ENCODE measurements at places on chromosomes 13 and 19.

DNA sequence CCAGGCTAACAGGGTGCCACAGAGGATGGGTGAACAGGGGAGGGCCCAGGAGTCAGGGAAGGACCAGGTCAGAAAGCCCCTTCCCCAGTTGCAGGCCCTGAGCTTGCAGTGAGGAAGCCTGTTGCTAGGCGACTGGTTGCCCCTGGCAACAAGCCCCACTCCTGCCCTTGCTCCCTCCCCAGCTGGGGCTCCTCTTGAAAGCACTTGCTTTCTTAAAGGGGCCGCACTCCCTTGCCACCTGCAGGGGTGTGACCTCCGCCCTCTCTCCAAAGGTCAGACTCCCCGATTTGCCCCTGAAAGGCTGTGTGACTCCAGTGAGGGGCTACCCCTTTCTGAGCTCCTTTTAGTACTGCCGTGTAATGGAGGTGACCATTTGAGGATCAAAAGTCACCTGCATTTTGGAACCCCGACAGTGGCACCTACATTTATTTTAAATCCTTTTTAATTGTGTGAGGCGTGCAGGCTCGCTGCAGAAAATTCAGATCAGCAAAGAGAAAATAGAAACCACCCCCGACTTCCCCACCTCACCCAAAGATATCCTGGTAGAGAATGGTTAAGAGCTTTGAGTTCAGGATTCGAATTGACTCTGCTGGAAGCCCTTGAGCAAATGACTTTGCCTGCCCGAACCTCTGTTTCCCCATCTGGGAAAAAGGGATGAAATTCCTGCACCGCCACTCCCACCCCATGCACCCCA is 4.8 kb downstream of the FCHO1 start:
- DNase-seq: peak; percentile 46

GRCh38 chr19:3576696-3577443 is 4.1 kb downstream of the HMG20B start:
- DNase-seq: no peak

- no peak for DNase-seq
Measured at GRCh38 chr13:41956272-41956671, 4.6 kb downstream of the VWA8 start.

DNA sequence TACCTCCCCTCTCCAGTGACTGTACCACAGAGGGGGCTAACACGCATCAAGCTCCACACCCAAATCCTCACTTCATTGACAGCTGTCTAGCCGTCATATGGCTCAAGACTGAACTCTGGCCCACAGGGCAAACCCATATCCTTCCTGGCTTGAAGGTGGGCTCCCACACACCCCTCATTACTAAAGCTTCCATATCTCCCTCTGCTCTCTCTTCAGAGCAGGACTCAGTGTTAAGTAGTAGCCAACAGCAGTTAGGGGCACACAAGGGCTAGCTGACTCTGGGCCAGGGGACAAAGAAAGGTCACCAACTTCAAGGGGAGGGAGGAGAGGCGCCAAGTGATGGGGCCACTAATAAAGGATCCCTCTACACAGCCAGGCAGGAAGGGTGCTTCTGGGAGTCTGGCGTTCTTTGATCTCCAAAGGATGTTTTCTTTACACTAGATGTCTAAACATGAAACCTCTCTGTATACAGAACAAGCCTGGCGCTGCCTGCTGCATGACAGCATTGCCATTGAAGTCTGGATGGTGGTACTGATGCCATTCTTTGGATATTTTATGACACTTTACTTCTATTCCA is 8.1 kb downstream of the PEG3 start:
- DNase-seq: no peak

DNA sequence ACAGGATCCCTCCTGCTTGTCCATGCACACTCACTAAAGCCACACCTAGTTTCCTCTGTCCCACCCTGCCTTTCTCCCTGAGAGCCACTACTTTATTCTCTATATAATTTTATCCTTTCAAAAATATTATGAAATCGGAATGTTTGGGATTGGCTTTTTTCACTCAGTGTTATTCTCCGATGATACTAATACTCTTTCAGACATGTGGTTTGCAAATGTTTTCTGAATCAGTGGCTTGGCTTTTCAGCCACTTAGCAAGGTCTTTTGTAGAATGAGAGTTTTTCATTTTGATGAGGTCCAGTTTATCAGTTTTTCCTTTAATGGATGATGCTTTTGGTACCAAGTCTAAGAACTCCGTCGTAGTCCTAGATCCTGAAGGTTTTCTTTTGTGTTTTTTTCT is 11.6 kb downstream of the SPATA13 start:
- no peak for DNase-seq

GRCh38 chr13:111342721-111343120 is 22.3 kb downstream of the TEX29 start:
- no peak for DNase-seq

DNA sequence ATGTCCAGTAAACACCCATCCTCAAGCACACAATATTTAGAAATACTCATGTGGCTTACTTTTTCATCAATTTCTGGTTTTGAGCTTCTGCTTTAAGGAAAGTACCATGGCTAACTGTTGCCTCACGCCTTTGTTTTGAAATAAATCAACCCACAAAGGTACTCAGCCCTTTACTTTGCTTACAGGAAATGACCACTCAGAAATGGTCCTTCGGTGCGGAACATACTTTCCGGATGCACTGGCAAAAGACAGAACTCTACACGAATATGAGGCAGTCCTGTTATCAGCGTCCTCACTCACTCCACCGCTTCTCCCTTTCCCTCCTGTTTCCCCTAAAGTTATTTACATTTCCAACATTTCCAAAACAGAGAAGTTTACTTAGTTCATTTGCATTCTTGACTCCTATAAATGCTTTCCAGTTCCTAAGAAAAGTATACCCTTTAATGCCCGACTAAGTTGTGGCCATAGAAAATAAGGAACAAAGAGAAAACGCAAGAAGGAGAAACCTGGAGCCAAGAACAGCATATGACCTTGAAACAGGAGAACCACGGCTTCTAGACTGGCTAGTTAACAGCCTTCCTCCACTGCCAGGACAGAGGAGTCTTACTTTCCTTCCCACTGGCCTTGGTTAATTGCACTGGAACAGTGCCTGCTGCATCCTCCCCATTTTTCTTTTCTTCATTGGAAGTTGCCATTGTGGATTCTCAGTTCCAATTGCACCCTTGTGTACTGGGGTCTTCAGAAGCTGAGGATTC is 10.6 kb downstream of the FPR2 start:
- no peak for DNase-seq

GRCh38 chr13:112742583-112742982 is 52.7 kb downstream of the ATP11A start:
- no peak for DNase-seq

DNA sequence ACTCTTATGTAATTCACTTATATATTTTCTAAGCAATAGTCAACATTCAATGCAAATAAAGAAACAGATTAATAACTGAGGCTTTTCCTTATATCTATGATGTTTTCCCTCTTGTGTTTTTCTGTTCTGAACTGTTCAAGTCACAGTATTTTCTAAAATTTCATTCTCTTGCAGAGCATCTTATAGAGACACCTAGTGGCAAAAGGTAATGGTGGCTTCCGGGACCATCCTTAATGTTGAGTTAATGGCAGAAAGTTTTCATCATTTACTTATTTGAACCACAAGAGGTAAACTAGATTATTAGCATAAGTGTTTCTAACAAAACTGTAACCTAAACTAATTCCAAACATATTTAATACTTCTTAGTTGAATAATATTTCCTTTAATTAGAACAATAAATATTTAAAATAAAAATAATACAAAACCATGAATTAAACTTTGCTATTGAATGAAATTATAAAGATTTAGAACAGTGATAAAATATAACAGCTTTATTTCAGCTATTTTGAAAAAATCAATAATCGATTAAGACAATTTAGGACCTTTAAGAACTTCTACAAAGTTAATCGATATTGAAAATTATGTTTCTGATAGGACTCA is 1.7 kb upstream of the SLITRK5 start:
- DNase-seq: no peak

- DNase-seq: no peak
Measured at GRCh38 chr19:53182202-53182601, 11.0 kb downstream of the ZNF665 start.

DNA sequence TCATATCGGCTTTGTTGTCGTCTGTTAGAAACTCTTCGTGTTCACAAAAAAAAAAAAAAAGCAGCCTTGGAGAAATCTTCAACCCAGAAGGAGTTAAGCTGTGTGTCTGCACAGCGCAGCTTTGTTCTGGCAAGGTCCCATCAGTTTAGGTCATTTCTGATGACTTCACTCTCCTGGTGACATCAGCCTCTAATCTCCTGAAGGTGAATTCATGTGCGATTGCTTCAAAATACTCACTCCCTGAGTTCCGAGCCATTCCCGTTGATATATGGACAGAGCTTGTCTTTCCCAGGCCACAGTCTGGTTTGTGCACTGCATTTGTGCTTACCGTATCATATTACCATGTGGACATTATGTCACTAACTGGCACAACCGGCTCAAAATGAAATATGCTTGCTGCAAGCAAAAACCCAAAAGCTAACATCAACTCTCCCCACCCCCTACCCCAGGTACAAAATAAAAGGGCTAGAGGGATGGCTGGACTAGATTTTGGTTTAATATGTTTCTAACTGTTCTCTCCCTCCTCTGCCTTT is 342.4 kb downstream of the KCNRG start:
- DNase-seq: no peak
